ENCODE measurements at places on chromosomes 16 and 17.

DNA sequence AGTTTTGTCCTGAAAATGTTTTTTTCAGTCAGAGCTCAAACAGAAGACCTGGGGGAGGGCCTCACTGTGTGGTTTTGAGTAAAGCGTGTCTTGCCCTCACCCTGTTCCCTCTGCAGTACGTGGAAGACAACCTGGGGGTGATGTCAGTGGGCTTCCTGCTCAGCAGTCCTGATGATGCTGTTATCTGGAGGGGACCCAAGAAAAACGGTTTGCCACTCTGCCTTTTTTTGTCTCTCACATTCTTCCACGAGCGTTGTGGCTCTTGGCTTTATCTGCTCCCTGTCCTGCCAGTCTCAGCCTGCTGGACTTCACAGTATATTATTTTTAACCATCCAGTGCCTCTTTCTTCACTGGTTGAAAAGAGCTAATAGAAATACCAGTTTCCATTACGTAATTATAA lies 12.9 kb downstream of the NUBP1 start:
- no peak for DNase-seq

DNA sequence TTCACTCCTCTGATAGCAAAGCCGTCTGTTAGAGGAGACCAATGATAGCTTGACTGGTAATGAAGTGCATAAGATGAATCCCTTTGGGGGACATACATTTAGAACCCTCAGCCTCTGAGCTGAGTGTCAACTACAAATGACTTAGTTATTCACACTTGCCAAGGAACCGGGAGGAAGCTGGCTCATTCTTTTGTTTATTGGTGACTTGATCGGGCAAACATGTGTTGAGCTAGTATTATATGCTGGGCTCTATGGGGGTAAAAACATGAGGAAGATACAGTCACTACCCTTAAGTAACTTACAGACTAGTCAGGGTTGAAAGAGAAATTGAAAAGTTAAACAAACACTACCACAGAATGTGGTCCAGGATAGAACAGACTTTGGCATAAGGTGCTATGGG lies 3.0 kb downstream of the CCL16 start:
- DNase-seq, result no peak

DNA sequence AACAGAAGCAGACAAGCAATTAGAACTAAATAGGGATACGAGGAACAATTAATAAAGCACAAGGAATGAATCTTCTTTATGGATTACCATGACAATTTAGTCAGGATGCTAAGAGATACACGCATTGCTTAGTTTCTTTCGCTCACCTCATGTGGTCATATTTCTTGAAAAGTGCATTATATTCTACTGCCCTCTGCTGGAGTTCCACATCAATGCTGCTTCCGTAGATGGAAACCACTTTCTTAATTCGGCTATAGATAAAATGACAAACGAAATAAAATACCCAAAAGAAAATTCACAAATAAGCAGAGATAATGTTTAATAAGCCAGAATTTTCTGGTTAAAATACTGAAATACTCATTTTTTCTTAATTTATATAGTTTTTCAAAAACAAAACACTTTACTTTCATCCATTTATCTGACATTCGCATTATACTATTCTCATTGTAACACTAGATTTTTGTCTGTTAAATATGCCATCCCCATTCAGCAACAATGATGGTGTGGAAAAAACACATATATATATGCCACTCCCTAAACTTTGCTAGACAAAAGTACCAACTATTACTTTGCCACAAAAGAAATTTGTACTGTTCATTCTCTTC lies 22.0 kb upstream of the PHLPP2 start:
- no peak for DNase-seq

DNA sequence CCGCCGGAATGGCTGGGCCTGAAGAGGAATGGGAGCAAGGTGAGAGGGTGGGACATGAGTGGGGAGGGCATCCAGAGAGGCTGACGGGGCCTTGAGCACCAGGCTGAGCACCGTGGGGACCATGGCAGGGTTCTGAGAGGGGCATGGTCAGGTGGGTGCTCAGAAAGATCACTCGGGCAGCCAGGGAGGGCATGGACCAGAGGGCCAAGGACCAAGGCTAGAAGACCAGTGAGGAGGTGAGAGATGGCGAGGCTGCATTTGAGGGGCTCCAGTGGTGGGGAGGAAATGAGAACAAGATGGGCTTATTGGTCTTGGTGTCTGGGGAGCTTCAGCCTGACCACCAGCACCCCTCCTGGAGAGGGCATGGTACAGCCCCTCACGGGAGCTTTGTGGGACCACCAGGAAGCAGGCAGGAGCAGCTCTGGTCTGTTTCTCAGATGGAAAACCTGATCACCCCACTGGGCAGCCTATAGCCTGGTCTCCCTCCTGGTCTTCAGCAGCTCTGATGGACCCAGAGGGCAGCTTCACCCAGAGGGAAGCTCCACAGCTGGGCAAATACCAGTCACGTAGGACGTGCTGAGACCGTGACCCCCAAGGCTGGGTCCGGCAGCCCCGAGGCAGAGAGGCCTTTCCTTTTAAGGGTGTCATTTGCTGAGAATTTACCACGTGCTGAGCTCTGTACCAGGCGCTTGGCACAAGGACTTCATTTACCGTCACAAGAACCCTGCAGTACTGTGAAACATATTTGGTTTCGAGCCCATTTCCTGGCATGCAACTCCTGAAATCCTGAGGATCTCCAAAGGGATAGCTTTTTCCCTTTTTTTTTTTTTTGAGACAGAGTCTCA lies 11.4 kb upstream of the NCBP3 start:
- no peak for DNase-seq

DNA sequence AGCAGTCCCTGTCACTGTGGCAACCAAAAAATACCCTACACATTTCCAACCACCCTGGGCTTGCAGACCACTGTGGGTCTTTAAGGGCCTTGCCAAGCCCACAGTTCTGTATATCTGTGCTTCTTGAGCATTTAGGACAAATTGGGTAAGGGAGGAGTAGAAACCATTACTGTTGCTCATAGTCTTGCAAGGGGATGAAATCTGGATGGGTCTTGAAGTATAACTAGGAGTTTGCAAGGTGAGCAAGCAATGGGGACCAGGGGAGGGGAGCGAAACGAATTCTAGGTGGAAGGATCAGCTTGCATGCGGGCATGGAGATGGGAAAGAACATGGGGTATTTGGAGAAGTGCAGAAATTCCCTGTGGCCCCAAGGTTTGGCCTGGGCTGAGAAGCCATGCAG lies 202.9 kb downstream of the RAB11FIP4 start:
- no peak for DNase-seq

- no peak for DNase-seq
These were observed 75.7 kb upstream of the CACNG3 start for GRCh38 chr16:24180451-24180850.

- no peak for DNase-seq
These were observed 22.4 kb downstream of the SREBF1 start for GRCh38 chr17:17814162-17815061.

GRCh38 chr16:24075931-24076716 lies 180.0 kb upstream of the CACNG3 start:
- no peak for DNase-seq

DNA sequence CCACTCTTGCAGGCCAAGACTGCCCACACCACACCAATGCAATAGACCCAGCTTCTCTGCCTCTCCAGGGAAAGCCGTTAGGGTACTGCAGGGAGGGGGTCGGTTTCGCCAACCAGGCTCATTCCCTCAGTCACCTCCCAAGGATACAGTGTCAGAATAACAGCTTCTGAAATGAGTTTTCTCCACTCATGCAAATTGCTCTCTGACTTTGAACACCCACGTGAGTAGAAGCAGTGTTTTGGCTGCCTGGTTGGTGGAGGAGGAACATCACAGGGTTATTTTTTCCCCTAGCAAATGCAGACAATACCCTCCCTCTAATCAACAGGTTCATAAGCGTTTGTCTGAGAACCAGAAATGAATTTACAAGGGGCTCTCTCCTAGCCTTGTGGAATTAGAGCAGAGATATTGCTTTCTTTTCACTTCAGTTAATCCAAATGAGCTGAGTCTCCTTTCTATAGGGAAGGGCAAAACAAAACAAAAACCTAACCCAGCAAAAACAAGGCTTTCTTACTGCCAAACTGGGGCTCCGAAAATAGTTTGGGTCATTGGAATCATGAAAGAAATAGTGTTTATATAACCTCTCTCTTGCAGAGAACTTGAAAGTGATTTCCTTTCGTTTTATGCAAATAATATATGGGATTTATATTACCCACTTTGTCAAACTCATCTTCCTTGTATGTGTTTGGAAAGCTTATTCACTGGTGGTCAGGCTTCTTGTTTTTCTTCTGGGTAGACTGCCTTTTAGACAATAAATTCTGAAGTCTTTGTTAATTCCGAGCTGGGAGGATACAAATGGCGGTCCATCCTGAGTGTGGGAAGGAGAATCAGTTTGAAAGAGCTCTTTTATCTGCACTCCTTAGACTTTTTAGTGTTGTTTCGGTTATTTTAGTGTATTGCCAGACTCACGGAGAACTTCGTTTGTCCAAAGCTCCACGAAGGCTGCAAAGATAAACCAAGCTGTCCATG lies 229.9 kb downstream of the MSI2 start:
- no peak for DNase-seq

GRCh38 chr17:75504347-75505151 lies 10.8 kb downstream of the CASKIN2 start:
- DNase-seq, result no peak

DNA sequence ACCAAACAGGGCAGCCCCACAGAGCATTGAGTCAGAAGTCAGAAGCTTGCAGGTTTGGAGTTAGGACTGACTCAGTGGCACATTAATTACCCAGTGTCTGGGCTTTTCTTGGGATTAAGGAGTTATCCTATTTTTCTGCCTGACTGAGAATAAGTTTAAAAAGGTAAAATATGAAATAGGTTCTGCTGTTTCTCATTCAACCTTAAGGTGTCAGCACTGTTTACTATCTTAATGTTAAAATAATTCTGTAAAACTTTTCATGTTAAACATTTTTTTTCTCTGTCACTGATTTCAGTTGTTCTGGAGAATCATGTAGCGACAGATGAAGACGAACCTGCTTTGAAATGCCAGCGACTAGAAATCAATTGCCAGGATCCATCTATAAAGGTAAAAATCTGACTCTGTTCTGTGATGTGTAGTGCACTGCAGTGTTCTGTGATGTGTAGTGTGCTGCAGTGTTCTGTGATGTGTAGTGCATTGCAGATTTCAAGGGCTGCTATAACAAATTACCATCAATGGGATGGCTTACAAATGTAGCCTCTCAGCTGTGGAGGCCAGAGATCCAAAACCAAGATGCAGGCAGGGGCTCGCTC lies 128.0 kb downstream of the LAT start:
- DNase-seq, result no peak

DNA sequence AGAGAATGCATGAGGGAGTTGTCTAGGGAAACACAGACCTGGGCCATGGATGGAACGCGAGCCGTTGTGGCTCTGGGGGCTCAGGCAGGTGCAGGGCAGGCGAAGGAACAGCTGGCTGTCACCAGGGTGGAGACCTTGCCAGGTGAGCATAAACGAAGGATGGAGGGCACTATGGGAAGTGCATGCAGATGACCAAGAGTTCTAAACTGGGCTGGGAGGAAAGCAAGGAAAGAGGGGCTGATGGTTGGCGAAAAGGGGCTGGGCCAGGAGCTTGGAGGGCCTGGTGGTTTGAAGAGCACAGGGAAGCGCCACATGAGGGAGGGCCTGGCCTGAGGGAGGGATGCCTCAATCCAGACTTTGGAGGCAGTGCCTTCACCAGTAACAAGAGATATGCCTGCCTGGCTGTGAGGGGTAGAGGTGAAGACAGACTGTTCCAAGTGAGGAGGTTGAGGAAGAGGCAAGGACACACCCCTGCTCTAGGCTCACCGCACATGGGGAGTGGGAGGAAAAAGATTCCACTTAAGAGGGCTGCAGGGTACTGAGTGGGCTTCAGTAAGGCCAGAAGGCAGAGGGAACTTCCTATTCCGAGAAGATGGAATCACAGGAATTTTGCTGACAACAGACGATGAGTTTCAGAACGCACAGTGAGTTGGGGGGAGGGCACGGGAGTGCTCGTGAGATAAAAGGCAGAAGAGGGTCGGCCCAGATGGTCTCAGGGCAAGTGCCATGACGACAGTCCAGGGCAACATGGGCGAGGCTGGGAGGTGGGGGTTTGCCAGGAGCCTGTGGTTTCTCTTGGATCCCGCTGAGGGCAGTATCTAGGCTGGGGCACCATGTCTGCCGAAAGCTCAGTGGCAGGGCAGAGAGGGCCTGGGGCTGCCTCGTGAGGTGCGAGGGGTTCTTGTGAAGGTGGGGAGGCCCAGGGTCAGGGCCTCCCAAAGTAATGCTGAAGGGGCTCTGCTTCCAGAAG lies 20.6 kb downstream of the B9D1 start:
- DNase-seq, result no peak
